GM12892 (cell line): ENCODE measurements at places on chromosomes 5 and 9.

- no peak for DNase-seq
These were observed 343.2 kb downstream of the ZNF608 start for GRCh38 chr5:124403281-124403680.

DNA sequence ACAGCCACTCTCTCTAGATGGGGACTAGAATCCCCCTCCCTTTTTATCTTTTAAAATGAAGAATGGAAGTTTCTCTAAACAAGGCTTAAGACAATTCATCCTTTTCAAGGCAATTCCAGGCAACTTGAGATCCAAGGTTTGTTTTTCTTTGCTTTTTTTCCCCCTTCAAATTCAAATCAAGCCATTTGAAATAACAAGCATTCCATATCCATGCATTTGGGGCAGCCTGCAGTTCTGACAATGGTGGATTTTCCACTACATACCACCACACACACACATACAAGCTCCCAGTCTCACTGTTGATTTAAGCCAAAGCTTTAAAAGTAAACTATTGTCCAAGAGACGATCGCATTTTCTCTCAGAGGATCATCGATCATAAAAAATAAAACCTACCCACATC is 424 bp downstream of the INSYN2B start:
- no peak for DNase-seq

DNA sequence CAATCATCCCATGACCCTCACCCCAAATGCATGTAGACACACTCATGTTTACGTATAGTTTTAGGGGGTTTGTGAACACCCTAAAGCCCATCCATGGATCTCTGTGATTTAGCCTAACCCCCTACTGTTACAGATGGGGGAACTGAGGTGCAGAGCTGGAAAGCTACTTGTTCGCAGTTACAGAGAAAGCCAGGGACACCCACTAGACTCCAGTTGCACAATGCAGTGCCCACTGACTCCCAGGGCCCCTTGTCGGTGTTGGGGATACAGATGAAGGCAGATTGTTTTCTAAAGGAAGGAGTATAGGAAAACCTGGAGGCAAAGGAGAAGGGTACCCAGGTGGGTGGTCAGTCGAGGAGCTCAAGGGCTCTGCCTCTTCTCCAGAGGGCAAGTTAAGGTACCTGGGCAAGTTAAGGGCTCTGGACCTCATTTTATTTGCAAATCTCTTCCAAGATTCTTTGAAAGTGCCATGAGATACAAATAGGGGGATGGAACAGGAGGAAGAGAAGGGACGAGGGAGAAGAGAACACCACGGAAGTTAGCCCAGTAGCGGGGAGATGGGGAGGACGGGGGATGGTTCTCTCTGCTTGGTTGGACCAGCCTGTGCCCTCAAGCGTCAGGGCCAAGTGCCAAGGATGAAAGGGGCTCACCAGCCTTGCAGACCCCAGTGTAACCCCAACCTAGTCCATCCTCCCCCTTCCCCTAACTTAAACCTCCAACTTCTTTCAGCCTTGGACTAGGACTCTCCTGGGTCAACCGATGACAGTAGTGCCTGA is 958 bp downstream of the MYOZ3 start:
- DNase-seq: no peak

DNA sequence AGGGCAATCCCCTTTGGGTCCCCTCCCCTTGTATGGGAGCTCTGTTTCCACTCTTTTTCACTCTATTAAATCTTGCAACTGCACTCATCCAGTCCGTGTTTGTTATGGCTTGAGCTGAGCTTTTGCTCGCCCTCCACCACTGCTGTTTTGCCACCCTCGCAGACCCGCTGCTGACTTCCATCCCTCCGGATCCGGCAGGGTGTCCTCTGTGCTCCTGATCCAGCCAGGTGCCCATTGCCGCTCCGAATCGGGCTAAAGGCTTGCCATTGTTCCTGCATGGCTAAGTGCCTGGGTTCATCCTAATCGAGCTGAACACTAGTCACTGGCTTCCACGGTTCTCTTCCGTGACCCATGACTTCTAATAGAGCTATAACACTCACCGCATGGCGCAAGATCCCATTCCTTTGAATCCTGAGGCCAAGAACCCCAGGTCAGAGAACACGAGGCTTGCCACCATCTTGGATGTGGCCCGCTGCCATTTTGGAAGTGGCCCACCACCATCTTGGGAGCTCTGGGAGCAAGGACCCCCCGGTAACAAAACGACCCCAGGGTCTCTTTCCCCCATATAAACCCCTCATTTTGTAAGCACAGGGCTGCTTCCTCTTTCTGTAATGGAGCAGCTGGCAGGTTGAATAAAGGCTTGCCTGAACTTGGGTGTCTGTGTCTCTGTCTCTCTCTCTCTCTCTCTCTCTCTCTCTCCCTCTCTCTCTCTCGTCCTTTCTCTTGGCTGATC is 1166.2 kb downstream of the TAF11L14 start:
- DNase-seq: no peak

DNA sequence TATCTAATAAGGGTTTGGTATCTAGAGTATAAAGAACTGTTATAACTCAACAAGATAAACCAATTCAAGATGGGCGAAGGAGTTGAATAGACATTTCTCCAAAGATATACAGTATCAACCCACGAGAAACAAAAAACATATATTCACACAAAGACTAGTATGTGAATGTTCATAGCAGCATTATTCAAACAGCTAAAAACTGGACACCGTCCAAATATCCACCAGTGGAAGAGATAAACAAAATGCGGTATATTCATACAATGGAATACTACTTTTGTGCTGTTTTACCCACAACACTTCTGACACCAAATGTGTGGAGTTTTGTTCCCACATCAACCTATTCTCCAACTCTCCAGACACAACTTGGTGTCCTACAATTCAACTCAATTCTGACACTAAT is 33.1 kb downstream of the EGR1 start:
- no peak for DNase-seq

DNA sequence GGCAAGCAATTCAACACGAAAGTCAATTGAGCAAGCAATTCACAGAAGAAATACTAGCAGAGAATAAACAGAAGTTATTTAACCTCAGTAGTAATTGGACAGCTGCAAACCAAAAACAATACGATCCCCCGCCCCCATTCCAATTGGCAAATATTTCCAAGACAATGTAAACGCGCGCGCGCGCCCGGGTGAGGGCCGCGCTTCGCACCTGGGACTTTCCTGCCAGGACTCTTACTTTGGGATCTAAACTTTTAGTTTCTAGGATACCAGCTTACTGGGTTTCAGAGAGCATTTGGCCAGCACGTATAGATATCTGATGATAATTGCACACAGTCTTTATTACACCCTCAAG is 8.6 kb downstream of the RUFY1 start:
- DNase-seq: no peak

DNA sequence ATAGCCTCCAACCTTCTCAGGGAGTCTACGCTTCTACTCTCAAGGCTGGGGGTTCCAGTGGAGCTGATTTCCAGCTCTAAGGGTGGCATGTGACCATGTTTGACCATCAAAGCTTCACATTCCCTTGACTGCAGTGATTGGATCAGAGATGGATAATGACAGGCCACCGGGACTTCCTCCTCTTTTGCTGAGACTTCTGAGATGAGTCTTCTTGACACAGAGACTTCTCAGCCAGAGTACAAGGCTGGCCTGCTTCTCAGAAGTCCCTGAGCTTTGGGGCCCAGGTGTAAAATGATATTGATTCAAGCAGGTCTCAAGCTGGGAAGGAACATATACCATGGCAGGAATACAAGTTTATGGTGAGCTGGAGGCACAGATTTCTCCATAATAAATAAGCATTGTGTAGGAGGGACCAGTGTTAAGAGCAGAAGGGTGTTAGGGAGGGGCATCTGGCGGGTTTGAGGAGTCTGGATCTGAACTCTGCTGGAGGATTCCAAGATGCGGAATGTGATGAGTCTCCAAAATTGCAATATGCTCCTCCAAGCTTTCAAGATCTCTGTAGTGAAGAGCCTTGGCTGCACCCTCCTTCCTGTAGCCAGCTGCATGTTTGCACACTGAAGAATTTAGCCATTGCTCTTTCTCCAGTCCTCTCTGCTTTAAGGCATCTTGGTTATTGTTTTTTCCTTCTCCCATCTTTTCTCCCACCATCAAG is 41.7 kb upstream of the HSD17B4 start:
- DNase-seq: no peak

GRCh38 chr9:5857928-5858327 is 25.0 kb upstream of the ERMP1 start:
- DNase-seq: no peak
